Posterior vena cava (tissue), 2 donors: ENCODE measurements at places on chromosomes 4 and X. TPM values are rescaled to one million over a fixed set of nuclear protein-coding genes. Genes with fewer than 3 reads are reported as not detected.

RP2 gene
- total RNA-seq = 13.1 TPM

TSR2 gene
- total RNA-seq = 38.6 TPM

C1QTNF7 gene
- 9.4 TPM for total RNA-seq

SERTM2 gene
- total RNA-seq = 0.28 TPM

- DNase-seq = no peak
Observed at GRCh38 chrX:51860679-51861078, 32.7 kb upstream of the MAGED1 start.

DNA sequence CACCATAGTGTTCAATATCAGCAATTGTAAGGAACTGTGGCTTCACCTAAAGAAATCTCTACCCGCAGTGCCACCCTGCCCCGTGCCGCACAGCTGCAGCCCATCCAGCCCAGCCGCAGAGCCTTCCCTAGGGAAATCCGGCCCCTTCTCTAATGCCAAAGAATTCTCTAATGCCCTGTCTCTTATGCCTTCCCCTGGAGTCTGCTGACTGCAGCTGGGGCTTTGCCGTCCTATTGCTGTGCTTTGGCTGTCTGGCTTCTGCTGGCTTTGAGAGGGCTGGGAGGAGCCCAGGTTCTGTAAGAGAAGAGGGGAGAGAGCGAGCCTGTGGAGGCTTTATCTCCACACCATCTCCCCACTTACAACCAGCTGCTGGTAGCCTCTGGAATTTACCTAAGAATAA lies 85.9 kb upstream of the HELT start:
- DNase-seq = no peak

DUSP21 gene
- not detected for total RNA-seq

DNA sequence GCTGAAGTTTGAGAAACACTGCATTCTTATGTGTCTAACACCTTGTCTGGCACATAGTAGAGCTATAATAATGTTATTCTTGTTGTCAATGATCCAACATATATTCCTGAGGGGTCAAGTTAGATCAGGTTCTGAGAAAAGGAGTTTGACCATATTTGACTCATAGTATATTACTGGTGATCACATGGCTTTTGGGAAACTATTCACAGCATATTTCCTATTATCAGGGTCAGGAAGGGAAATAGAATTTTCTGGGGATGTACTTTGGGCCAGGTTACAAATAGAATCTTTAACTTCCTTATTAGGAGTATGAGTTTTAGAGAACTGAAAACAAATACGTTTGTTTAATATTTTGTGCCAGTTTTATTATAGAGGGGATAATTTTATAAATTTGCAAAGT lies 11.6 kb downstream of the IL15 start:
- no peak for DNase-seq

BCOR gene
- 23.7 TPM for total RNA-seq

CT45A1 gene
- total RNA-seq = not detected

- no peak for DNase-seq
Observed at GRCh38 chr4:125649452-125649851, 334.7 kb downstream of the FAT4 start.

MBNL3 gene
- 15.9 TPM for total RNA-seq

GRCh38 chr4:38919494-38919893 lies 51.9 kb downstream of the FAM114A1 start:
- no peak for DNase-seq

DNA sequence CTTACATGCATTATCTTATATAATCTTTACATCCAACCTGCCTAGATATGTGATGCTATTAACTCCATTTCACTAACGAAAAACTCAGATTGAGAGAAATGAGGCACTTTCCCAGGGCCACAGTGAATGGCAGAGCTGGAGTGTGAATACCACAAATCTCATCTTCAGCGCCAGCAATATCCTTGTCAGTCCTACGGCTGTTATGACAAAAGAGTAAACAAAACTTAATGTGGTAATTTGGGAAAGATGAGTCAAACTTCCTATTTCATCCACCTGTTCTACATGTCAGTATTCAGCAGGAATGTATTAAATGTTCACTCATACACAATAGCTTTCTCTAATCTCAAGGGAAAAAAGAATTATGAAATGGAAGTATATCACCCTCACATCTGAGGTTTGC lies 56.9 kb downstream of the FAT1 start:
- DNase-seq = no peak

ZNF41 gene
- total RNA-seq = 6.4 TPM

DKC1 gene
- total RNA-seq = 26.5 TPM

GRCh38 chr4:57094832-57095223 lies 15.4 kb downstream of the IGFBP7 start:
- DNase-seq = no peak

HMX1 gene
- total RNA-seq = 0.19 TPM
